ENCODE measurements at places on chromosomes 12 and 14.

- DNase-seq, result no peak
These were observed 7.8 kb upstream of the CD163L1 start for GRCh38 chr12:7451756-7452155.

DNA sequence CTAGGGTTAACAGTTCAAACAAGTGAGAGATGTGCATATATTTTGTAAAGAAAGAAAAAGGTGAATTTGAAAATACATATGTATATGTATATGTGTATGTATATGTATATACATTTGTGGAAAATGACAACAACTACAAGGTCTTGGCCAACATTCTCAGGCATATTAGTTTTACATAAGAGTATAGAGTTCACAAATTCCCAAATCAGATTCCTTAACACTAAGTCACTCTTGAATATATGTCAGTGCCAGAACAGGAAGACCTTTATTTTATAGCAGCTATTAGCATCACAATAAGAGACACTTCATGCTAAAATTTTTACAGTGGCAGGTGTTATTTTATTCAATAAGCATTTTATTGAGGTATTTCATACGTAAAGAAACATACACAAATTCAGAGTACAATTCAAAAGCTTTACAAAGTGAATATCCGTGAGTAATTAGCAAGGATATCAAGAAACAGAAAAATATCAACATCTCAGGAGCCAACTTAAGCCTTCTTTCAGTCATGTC lies 179.7 kb downstream of the SLC6A15 start:
- no peak for DNase-seq

DNA sequence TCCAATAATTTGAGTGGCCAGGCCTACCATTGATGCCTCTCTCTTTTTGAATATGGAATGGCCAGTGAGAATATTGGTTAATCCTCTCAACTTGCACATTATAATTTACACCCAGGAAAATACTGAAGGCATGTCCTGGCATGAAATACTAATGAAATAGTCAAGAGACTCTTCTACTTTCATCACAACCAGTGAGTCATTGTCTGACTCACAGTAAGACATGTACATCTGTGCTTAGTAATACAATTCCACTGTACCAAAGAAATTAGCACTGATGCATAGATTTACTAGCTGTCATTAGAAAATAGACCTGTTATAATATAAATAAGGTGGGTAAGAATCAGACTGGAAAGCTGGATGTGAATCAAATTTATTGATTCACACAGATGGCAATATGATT lies 31.6 kb downstream of the KCNC2 start:
- DNase-seq, result no peak

GRCh38 chr14:67675219-67675582 lies 769 bp upstream of the VTI1B start:
- no peak for DNase-seq

DNA sequence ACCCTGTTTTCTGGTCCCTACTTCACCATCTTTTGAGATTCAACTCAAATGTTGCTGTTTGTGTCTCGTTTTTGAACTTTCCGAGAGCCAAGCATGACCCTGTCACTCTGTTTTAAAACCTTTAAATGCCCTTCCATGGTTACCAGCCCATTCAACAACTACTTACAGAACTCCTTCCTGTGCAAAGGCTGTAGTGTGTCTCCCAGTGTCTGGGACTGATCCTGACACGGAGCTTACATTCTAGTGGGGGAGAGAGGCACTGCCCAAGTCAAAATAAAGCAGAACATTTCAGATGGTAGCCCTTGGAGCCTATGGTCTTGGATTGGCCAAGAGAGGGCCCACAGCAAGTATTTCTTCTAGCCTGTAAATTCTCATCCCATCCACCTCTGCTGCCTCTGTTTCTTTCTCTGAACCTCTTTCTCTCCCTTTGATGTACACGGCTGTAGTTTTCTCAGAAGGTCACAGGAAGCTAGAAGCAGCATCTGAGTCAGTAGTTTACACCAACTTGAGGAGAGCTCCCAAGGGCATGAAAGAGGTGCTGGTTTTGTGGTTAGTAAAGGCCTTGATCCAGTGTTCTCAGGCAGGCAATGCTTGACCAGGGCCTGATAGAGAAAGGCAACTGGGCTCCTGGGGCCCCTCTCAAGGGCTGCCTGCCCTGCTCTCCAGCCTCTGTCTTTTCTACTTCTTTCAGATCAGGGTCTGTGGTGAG lies 42.3 kb upstream of the SLC24A4 start:
- DNase-seq, result no peak

GRCh38 chr12:104371043-104371870 lies 67.7 kb downstream of the EID3 start:
- peak; percentile 46 for DNase-seq

GRCh38 chr12:55728186-55728938 lies 447 bp downstream of the CD63 start:
- DNase-seq, result no peak

DNA sequence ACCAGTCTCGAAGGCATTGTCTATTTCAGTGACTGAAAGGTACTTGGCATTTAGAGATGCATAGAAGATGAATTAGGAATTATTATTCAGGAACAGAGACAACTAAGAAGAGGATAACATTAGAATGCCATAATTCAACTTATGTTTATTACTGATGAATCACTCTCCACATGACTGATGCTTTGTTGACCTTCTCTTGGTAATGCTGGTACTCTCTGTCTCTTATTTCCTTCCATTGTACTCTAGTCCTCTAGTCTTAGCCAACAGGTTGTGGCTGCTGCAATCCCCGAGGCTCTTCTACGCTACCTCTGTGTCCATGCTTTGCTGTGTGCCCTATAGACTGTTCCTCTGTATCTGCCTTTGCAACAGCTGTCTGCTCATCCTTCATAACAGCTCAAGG lies 652.9 kb downstream of the NRXN3 start:
- DNase-seq, result no peak

GRCh38 chr12:78864403-78864869 lies at the start of gene SYT1:
TSS of gene SYT1 (plus strand) at chr12:78864774.
- no peak for DNase-seq

GRCh38 chr12:20489645-20490044 lies 121.3 kb downstream of the PDE3A start:
- no peak for DNase-seq

DNA sequence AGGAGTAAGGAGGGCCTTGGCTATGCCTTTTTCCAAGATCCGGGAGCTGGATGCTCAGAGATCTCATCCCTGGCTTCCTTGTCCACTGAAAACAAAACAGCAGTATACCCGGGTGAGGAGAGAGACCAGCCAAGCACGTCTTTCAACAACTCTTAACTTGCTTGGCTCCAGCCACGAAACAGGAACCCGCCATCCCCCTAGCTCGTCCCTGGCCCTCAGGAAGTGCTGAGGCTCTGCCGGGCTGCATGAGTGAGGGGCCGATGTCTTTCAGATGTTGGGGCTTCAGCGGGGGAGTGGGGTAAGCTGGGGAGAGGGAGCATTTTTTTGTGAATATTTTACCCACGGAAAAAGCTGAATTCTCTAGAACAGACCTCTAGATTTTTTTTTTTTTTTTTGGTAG lies 231.1 kb downstream of the CACNA1C start:
- DNase-seq, result no peak

DNA sequence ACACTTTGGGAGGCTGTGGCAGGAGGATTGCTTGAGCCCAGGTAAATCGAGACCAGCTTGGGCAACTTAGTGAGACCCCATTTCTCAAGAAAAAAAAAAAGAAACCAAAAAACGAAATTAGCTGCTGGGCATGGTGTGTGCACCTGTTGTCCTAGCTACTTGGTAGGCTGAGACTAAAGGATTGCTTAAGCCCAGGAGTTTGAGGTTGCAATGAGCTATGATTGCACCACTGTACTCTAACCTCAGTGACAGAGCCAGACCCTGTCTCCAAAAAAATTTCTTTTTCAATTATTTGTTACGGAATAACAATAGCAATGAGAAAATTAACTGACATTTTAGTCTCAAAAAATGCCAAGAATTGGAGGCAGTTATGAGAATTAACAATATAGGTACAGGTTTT lies 128.0 kb downstream of the CCDC91 start:
- DNase-seq, result no peak

GRCh38 chr12:105852496-105852895 lies 286.3 kb downstream of the NUAK1 start:
- DNase-seq, result no peak

DNA sequence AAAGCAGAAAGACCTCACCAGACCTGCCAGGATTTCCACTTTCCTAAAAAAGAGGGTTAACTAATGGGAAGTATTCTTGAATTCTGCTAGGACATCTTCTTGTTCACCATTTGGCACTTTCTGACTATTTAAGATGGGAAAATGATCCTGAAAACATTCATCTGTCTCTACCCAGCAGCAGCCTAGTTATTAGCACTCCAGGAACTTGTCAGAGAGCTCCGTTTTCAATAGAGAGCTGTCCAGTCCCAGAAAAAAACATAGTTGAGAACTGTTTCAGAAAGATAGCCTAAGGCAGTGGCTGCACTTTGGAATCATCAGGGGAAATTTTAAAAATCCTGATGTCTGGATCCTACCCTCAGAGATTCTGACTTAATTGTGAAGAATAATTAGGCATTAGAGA lies 22.1 kb upstream of the CEP83 start:
- DNase-seq, result no peak

GRCh38 chr12:53486736-53487487 lies 12.3 kb downstream of the MAP3K12 start:
- no peak for DNase-seq

GRCh38 chr12:120584343-120585149 lies 3.3 kb upstream of the POP5 start:
- DNase-seq, result no peak

DNA sequence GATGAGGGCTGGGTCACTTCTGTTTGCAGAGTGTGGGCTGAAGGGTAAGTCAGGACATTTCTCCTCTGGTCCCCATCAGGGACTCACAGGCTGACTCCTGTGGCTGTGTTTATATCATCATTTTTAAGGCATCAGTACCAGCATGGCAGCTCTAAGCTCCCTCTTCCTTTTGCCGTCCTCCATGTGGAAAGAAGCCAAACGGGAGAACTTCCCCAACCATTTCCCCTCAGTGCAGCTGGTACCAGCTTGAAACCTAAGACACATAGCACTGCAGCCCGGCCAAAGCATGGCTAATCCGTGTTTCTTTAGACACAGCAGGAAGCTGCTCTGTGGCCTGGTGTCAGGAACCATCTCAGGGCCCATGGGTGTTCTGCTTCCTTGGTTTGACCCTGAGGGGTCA lies 31.9 kb upstream of the ATP2A2 start:
- no peak for DNase-seq

DNA sequence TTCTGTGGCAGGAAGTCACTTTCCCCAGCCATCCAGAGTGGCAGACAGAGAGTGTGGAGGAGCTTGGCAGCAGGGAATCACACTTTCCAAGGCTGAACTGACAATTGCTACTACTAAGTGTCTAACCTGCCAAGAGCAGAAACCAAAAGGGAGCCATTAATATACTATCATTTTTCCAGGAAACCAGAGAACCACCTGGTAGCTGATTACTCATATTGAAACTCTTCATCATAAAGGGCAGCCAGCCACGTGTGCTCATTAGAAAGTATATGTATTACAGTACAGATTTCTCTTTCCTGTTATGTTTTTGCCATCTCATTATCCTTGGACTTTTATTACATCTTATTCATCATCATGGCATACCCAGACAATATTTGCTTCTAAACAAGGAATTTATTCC lies 374.9 kb downstream of the GXYLT1 start:
- no peak for DNase-seq

DNA sequence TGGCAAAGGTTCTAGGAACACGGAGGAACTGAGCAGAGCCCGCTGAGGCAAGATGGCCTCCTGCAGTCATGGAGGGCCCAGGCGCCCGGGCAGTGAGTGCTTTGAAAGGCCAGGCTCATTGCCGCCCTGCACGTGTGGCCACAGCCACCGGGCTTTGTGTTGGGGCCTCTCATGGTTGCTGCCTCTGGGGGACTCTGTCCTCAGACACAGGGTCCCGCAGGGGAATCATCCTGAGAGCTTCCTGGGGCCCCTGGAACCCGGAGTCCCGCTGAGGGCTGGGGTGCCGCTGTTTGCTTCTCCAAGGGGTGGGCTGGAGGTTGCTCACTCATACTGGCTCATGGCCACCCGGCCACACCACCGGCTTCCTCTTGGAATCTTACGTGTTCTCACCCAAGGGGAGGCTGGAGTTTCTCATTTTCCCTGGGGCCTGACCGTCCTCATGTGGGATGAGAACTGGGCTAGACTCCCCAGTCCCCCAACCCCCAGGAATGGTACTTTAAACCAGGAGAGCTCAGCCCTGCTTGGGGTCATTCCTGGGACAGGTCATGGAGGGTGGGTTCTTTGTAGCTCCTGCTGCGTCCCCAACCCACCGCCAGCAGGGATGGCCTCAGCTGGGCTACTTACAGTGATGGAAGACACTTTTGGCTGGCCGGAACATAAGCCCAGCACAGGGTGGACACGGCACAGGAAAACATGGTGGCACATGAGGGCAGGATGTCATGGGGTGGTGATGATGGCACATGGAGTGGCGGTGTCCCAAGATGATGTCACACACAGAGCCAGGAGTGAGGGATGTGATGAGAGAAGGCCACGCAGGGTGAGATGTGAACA lies 21.1 kb upstream of the LRTM2 start:
- peak; percentile 81 for DNase-seq

DNA sequence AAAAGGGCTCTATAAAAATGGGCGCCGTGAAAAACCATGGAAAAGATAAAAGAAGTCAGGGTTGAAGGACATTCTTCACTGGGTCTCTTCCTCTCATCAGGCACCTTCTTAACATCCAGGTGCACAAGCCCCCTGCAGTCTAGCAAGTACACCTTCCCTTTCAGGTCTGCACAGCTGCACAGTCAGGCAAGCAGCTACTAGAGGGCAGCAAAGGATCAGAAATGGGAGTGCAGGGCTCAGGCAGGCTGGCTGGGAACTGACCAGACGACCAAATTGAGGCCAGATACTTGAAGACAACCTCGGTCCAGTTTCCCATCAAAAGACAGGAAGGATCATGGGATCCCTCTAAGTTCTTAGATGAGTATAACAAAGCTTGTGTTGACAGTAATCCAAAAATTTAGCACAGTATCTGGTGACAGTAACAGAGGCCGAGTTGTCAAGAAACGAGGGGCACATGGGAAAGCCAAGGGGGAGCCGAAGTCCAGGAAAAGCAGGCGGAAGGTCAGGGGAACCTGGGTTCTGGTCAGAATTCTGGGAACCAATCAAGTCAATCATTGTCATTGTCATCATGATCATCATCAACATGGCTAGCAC lies 10.1 kb upstream of the GRIP1 start:
- DNase-seq, result no peak

DNA sequence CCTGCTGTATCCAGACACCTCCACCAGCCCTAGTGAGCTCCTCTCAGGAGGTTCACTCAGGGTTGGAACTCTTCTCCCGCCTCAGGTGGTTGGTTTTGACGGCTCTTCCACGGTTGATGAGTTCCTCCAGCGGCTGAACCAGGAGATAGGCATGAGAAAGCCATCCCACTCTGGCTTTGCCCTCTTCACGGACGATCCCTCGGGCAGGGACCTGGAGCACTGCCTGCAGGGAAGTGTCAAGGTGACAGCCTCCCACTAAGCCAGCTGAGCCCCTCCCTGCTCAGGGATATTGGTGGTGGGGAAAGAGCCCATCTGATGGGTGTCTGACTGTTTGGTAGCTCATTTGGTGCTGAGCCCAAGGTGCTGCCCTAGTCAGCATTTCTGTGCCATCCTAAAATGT lies 20.4 kb downstream of the PIGH start:
- no peak for DNase-seq

All from osteocyte (in vitro differentiated cells).